ENCODE measurements at places on chromosomes 1 and 21.
A peak's percentile ranks its signal among the peaks of the same experiment; 100 is the strongest.

- DNase-seq: no peak
Measured at GRCh38 chr1:57616921-57617320, 193.1 kb upstream of the DAB1 start.

GRCh38 chr1:33364565-33364918 lies 43.6 kb upstream of the A3GALT2 start:
- DNase-seq: no peak

- no peak for DNase-seq
Measured at GRCh38 chr1:226945858-226946245, 5.8 kb downstream of the COQ8A start.

GRCh38 chr21:31326522-31327242 lies 17.4 kb downstream of the TIAM1 start:
- peak; percentile 4 for DNase-seq

DNA sequence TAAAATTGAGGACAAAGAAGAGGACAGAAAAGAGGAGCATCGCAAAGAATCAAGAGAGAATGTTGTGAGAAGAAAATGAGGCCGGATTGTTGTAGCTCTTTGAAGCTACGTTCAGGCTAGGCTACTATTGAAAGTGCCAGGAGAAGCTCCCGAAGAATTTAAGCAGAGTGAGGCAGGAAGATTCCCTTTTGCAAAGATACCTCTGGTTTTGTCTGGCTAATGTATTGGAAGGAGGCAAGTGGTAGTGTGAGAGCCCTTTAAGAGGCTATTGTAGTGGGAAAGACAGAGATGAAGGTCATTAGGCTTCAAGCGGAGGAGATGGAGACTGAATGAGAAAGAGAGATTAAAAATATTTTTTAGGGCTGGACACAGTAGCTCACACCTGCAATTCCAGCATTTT lies 476.9 kb upstream of the ADGRL2 start:
- DNase-seq: no peak

GRCh38 chr1:1123581-1124507 lies 8.0 kb upstream of the C1orf159 start:
- DNase-seq: no peak

GRCh38 chr1:22660716-22661241 lies 7.7 kb downstream of the C1QB start:
- DNase-seq: no peak

DNA sequence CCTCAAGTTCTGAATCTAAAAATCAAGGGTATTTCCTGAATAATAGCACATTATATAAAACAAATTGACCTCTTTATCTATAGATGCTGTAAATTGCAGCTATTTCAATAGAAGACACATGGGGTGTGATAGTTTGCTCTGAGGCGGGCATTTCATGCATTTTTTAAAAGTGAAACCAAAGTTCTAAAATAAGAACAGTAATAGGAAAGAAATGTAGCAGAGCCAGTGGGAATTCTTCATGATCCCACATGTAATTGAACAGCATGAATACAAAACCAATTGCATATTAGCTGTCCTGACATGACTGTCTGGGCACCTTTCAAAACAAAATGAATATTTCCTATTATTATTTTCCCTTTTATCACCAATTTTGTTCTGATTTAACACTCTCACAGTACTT lies 85.0 kb downstream of the RGS21 start:
- no peak for DNase-seq

GRCh38 chr1:44505210-44505993 lies 100.3 kb downstream of the RNF220 start:
- DNase-seq: no peak

- DNase-seq: no peak
Measured at GRCh38 chr1:163346326-163346870, 24.6 kb downstream of the NUF2 start.

GRCh38 chr1:17661546-17662157 lies 93.5 kb upstream of the ACTL8 start:
- DNase-seq: peak; percentile 5

DNA sequence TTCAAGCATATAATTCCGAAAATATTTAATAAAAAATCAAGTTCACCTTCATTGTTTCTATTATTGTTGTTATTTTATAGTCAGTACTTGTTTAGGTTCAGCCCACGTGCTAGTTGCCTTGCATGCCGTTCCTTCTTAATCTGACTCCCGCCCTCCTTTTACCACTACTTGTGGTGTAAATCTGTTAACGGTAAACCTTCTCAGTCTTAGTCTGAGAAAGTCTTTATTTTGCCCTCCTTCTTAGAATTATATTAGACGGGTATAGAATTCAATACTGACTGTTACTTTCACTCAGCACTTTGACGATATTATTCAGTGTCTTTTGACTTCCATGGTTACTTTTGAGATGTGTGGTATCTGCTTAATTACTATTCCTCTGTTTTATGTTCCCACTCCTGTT lies 104.8 kb downstream of the RGL1 start:
- DNase-seq: no peak

- DNase-seq: no peak
Measured at GRCh38 chr1:206127336-206127735, 10.1 kb upstream of the AVPR1B start.

GRCh38 chr1:206816390-206817287 lies 44.3 kb upstream of the IL10 start:
- DNase-seq: no peak

- DNase-seq: peak; percentile 11
Measured at GRCh38 chr1:184947497-184948256, 26.6 kb downstream of the NIBAN1 start.

DNA sequence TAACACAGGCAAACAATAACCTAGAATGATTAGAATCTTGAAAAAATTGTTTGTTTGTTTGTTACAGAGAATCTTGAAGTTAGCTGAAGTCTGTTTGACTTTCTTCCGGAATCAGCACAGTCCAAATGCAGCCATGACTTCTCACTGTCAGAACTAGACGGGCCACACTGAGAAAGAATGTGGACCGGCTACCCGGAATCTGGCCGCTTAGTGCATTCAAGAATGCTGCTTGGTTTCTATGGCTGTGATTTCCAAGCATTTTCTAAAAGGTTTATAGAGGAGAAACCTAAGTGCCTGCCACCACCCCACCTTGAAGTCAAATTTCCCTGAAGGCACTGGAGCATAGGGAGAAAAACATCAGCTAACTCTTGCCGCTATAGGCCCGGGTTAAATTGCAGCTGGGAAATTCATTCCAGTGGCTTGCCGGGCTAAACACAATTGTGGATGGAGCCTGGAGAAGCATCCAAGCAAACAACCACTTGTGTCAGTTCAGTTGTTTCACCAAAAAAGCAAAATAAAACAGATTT lies 231.1 kb downstream of the DISC1 start:
- no peak for DNase-seq

- DNase-seq: no peak
Measured at GRCh38 chr1:81129366-81129765, 671.4 kb upstream of the ADGRL2 start.

DNA sequence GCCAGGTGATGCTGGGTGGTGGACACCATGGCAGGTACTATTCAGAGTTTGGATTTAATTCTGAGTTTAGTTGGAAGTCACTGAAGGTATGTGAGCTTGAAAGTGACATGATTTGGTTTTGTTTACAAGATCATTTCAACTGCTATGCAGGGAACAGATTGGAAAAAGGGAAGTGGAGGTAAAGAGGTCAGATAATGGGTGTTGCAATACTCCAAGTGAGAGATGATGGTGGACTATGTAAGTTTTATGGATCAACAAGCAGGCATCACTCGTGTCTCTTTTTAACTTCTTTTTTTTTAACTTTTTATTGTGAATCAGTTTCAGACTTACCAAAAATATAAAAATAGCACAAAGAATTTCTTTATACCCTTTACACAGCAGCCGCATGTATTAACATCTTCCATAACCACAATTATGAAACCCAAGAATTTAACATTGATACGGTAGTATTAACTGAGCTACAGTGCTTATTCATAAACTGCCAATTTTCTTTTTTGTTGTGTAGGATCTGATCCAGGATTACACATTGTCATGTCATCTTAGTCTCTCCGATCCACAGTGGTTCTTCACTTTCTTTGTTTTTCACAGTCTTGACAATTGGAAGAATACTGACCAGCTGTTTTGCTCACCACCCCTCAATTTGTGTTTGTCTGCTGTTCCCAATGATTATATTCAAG lies 24.9 kb upstream of the NHLH2 start:
- DNase-seq: peak; percentile 14

GRCh38 chr1:55002686-55003085 lies 4.0 kb downstream of the BSND start:
- DNase-seq: no peak

GRCh38 chr21:37710546-37711285 lies 205.5 kb downstream of the KCNJ6 start:
- DNase-seq: no peak

DNA sequence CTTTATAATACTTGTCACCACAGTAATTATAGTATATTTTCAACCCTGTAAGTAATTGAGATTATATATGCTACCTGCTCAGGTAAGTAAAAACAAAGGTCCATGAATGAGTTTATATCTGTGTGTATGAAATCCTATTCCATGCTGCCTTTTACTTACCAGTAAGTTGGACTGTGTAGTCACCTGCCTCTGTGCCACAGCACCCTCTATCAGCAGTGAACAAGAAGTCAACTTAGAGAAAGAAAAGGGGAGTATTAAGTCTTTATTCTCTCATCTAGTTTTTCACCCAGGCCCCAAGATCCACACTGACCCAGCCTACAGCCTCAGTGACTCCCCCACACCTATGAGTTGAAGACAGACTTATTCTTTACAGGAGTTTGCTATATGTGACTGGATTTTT lies 36.9 kb upstream of the IFI16 start:
- DNase-seq: peak; percentile 47

DNA sequence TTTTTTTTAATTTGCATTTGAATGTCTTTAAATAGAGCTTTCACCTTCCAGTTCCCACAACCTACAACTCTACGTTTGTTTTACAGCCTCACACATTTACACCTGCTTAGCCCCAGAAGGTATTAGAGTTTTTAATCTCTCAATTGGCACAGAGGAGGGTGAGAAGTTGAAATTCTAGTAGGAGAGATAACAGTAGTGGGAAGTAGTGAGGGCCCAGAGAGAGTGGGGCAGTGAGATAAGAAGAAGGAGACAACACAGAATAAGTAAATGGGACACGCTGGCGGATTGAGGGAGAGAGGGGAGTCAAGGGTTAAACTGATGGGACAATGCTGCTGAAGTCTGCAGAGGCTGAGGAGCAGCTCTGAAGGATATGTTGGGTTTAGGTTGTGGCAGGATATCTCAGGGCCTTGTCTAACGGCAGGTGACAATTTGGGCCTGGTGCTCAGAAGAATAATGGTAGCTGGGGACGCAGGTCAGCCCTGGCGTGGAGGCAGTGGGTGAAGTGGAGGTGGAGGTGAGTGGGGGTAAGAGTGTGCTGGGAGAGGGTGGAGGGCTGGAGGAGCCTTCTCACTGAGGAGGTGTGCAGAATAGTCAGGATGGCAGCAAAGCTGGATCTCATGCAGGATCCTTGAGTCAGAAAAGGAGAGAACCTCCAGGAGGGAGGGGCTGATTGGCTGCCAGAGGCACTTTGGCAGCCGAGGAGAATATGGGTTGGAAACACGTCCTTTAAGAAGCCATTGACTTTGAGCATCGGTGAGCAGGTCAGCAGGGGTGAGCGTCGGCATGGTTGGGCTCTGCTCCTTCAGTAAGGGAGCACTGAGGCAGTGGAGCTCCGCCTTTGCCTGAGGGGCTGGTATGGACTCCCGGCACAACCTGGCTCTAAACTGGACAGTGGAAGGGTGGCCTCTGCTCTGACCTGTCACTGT lies 72.9 kb downstream of the SYT6 start:
- DNase-seq: no peak

- no peak for DNase-seq
Measured at GRCh38 chr1:115539736-115540135, 102.0 kb upstream of the VANGL1 start.

GRCh38 chr1:33459691-33460090 lies 12.8 kb upstream of the ZSCAN20 start:
- DNase-seq: no peak

- DNase-seq: no peak
Measured at GRCh38 chr1:156080863-156081179, 1.4 kb downstream of the MEX3A start.

GRCh38 chr1:225691377-225691776 lies 38.5 kb upstream of the ENAH start:
- DNase-seq: no peak

DNA sequence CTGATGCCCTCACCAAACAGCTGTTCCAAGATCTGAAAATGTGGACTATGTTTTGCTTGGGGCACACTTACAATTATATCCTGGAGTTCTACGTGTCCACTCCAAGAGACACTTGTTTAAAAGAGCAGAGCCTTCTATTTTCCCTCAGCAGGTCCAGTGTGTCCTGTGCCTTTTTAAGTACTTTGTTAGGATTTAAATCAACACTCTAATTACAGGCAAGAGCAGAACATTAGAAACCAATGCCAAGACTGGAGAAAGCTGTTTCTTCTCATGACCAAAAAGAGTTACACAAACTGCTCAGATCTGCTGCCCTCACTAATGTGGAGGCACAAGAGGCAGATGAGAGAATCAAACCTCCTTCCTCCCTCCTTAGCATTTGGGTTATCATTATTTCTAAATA lies 452.9 kb downstream of the LMO4 start:
- DNase-seq: no peak

- no peak for DNase-seq
Measured at GRCh38 chr1:31302709-31303441, 6.0 kb downstream of the ZCCHC17 start.

DNA sequence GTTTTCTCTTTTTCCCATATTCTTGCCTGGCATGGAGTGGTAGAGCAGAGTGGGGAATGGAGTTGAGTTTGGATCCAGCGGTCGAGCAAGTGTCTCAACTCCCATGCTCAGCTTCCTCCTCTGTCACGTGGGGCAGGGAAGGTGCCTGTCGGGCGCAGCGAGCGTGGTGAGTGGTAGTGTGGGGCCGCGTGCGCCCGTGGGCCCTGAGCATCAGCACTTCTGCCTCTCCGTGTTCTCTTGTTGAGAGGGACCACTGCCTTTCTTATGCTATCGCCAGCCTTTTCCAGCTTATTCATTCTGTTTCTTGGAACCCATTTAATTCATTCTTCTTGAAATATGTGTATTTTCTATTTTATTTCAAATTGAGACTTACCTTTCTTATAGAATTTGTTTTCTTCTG lies 65.1 kb downstream of the ADARB1 start:
- no peak for DNase-seq

DNA sequence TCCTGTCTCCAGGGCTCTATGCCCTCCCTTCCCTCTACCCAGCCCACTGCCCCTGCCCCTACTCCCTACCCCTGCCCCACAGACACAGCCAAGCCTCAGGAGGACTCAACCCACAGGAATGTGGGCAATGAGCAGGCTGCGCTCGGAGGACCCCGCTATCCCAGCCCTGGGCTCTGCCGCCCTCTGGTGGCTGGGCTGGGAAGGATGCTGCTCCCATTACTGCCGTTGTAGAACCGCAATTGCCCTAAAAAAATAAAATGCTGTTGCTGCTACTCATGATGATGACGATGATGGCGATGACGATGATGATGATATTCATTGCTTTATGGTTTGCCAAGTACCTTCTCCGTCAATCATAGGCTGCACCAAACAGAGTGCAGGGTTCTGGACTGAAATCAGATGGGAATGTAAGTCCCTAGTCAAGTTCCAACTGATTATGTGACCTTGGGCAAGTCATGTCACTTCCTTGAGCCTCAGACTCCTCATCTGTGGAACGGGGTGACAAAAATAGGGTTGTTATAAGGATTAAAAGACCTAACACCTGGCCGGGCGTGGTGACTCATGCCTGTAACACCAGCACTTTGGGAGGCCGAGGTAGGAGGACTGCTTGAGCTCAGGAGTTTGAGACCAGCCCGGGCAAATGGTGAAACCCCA lies 24.6 kb downstream of the ARHGEF19 start:
- peak; percentile 29 for DNase-seq

- DNase-seq: no peak
Measured at GRCh38 chr1:247656221-247656875, 23.2 kb downstream of the OR13G1 start.

Data from AML-193 (cell line).